ENCODE measurements at places on chromosomes 13 and 19.
A peak's percentile ranks its signal among the peaks of the same experiment; 100 is the strongest.

DNA sequence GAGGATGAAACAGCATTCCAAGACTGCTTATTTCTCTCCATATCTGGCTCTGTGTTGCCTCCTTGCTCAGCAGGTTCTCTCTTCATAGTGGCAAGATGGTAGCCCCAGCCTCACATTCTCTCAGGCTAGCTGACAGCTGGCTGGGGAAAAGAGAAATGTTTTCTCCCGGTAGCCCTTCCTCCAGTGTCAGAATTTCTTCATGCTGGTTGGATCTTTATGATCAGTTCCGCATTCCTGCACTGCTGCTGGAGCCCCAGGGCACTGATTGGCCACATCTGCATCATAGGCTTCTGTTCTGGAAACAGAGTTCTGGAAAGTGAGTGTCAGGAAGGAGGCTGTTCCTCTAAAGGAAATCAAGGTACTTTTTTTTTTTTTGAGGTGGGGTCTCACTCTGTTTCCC lies 24.6 kb downstream of the POP4 start:
- DNase-seq, result peak; percentile 45

GRCh38 chr13:55361141-55361540 lies 1779.6 kb upstream of the PRR20A start:
- no peak for DNase-seq

GRCh38 chr13:72889495-72889894 lies 107.6 kb downstream of the PIBF1 start:
- DNase-seq, result no peak

- no peak for DNase-seq
Observed at GRCh38 chr13:21012211-21012610, 49.2 kb downstream of the LATS2 start.

GRCh38 chr13:95301968-95302393 lies 730 bp upstream of the ABCC4 start:
- no peak for DNase-seq

DNA sequence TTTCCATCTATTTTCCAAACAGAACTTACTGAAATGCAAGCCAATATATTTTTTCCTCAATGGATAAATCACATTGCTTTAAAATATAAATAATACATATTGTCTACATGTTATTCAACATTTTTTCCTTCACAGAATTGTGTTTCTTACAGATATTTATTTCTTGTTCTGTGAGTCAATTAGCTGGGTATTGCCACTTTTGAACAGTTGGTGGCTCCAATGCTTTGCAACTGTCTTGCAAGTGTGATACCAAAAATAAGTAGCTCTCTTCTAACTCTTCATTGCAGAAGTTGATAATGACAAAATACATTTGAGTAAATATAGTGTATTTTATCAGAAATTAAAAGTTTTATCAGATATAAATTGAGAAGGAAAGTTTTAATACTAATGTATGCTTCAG lies 17.1 kb upstream of the GPC5 start:
- DNase-seq, result no peak

DNA sequence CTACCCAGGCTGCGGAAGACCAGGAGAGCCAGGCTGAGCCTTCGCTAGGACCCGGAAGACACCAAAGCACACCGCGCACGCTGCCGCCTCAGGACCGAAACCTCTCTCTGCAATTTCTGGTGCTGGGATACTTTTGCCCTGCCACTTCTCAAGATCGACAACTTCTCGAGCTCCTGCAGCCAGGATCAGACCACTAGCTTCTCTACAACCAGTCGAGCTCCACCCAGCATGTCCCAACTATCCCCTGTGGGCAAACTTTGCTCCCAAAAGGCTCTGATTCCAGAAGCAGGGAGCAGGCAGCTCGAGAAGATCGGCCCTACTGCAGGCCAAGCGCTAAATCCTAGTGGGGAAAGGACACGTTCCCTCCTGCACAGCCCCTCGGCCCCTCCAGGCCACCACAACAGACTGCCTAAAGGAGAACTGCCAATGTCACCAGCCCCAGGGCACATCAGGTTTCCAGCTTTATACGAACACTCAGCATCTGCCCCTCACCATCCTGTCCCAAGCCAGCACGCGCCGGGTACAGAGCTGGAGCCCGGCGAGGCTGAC lies 979 bp downstream of the AKAP8 start:
- DNase-seq, result peak; percentile 79

- no peak for DNase-seq
Observed at GRCh38 chr19:15313649-15314279, 18.6 kb downstream of the BRD4 start.

GRCh38 chr13:80360453-80360800 lies 19.5 kb upstream of the SPRY2 start:
- no peak for DNase-seq

DNA sequence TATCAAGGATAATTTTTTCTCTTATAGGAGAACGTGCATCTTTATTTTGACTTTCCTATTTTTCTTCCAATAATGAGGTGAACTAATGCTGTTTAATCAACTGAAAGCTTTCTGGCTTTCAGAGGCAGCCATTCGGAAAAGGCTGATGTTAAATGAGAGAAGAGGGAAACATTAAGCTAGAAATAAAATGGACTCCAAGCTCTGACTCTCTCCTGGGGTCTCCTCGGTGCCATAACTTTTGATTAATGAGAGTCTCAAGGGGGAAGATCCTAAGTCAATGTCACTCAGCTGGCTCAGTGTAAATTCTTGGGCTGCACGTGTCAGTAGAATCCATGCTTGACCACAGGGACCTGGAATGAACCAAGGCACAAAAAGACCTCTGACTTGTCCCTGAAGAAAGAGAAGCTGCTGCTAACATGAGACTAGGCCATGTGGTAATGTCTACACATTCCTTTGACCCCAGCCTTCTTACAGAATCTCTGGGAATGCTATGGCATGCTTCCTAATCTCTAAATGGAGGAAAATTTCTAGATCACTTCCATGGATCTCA lies 152.2 kb upstream of the RFC3 start:
- DNase-seq, result no peak

DNA sequence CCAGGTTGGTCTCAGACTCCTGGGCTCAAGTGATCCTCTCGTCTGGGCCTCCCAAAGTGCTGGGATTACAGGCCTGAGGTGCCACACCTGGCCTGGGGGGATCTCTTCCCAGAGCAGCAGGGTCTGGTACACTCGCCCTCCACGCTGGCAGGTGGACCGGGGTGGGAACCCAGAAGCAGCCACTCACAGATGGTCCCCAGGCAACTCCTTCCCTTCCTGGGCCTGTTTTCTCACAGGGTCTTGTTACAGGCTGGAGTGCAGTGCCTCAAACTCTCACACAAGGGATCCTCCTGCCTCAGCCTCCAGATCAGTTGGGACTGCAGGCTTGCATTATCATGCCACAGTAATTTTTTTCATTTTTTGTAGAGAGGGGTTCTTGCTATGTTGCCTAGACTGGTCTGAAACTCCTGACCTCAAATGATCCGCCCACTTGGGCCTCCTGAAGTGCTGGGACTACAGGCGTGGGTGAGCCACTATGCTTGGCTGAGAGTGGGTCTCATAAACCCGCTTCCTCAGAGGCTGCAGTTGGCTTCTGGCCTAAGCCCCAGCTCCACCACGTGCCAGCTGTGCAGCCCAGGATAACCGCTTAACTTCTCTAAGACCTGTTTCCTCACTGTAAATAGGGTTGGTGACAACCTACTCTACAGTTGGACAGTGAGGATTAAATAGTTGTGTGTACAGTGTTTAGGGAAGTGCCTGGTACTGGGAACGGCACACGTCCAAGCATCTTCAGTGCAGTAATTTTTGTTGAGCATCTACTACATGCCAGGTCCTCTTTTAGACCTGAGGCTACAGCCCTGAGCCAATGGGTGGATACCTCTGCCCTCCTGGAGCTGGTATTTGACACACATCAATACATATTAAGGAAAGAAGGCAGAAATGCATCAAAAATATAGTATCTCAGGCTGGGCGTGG lies 871 bp upstream of the CCER2 start:
- no peak for DNase-seq

DNA sequence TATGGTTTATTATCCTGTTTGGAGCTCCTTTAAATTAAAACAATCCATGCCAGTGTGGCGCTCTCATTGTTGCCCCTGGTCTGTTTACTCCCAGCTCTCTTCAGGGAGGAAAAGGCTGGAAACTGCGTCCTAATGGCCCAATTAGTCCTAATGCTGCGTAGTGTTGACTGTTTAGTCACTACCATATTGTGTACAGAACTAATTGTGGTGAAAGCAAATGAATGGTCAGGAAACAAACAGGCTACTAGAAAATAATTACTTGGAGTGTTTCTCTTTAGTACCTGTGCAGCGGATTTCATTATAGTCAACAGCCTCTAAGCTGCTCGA lies 54.5 kb upstream of the MTIF3 start:
- no peak for DNase-seq

- no peak for DNase-seq
Observed at GRCh38 chr19:15673176-15673654, 328 bp downstream of the CYP4F12 start.

DNA sequence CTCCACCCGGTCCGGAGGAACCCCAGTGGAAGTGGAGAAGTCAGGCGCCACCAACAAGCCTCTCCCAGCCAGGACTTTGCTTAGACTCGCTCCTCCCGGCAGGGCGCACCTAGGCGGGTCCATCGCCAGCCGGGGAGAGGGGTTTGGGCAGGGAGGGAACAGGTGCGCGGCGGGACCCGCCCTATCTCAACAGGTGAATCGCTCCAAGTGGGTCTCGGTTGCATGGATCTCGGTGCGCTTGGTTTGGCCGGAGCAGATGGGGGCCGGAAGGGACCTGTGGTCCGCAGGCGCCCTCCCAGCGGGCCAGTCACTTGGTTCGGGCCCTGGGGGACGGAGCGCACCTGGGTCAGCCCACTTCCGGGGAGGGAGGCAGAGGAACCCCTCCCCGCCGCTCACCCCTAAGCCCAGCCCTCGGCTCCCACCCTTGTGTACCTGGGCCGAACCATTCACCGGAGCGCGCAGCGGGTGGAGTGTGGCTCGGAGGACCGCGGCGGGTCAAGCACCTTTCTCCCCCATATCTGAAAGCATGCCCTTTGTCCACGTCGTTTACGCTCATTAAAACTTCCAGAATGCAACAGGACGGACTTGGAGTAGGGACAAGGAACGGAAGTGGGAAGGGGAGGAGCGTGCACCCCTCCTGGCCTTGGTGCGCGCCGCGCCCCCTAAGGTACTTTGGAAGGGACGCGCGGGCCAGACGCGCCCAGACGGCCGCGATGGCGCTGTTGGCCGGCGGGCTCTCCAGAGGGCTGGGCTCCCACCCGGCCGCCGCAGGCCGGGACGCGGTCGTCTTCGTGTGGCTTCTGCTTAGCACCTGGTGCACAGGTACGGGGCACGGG lies at the start of gene LSR:
TSS of gene LSR (plus strand) at position 693 of the 836 bp plus-strand sequence. CDS start at position 714, 21 bp downstream.
- no peak for DNase-seq

All from AG08396 (cell line).